SK-N-DZ (cell line): ENCODE measurements at places on chromosomes 5 and 9.

GRCh38 chr5:80083101-80083890 lies 48.1 kb downstream of the THBS4 start:
- DNase-seq, result peak; percentile 65

GRCh38 chr5:92471861-92472260 lies 1088.7 kb upstream of the ARRDC3 start:
- no peak for DNase-seq

- no peak for DNase-seq
Observed at GRCh38 chr9:87792831-87793288, 66.9 kb downstream of the CTSL start.

DNA sequence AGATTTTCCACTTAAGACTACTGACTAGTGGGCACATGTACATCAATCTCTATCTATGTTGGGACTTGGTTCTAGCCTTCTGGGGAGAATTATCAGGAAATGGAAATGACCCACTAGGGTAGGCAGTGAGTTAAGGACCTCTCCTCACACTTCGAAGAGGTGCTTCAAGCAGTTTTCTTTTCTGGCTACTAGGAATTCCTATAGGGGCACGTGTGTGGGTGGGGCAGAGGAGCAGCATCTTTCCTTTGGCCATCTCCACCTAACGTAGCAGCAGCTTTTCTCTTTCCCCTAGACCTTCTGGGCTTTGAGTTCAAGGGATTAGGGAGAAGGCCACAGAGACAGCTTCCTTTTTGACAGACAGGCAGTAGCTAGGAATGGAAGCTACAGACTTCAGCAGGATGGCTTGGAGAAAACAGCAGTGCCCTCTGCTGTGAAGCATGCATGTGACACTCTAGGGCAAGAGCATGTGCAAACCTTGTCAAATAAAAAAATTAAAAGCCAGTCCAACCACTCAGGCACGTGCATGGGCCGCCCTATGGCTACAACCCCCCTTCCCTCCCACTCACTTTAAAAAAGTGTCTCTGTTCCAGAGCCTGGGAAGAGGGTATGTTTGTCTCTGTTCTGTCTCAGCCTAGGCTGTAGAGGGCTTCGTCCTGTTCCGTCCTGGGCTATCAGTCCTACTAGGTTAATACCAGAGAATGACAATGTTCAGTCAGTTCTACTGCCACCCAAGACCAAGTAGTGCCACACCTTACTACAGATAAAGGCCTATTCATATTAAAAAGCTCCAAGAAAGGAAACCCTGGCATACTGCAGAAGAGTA lies 8.7 kb upstream of the GFRA3 start:
- peak; percentile 56 for DNase-seq

GRCh38 chr5:73280821-73281746 lies 108.1 kb downstream of the TMEM174 start:
- no peak for DNase-seq
